ENCODE measurements at places on chromosomes 6 and 20.

DNA sequence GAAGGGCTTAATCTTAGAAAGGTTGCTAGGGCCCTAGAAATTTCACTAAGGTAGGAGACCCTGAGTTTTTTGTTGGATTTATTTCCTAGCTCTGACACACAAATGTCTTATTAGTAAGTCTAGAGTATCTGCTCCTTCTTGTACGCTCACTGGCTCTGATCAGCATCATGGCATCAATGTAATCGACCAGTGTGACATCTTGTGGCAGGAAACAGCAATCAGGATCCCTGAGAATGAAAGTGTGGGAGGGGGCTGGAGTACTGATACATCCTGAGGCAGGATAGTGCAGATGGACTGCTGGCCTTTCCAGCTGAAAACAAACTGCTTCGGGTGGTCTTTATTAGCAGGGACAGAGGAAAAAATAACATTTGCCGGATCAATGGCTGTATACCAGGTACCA is 10.0 kb upstream of the CST7 start:
- no peak for DNase-seq

DNA sequence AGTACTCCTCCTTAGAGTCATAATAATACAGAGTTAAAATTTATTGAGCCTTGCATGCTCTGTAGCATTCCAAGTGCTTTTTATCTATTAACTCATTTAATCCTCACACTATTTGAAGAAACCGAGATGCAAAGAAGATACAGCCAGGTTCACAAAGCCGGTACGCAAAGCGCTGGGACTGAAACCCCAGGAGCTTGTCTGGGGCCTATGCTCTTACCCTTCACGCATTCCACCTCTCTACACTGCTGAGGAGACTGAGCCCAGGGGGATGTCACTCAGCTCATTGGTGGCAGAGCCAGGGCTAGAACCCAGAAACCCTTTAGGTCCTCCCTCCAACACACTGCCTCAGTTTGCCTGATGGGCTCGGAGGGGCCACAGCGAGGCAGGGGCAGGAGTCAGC is 19.7 kb upstream of the MRPS18A start:
- DNase-seq = no peak

- DNase-seq = no peak
These were observed 76.4 kb upstream of the RNF24 start for GRCh38 chr20:4091490-4092479.

GRCh38 chr20:59688999-59689398 is 84.7 kb downstream of the PHACTR3 start:
- DNase-seq = no peak

- no peak for DNase-seq
These were observed 924.1 kb downstream of the EPHA7 start for GRCh38 chr6:92495242-92495641.

DNA sequence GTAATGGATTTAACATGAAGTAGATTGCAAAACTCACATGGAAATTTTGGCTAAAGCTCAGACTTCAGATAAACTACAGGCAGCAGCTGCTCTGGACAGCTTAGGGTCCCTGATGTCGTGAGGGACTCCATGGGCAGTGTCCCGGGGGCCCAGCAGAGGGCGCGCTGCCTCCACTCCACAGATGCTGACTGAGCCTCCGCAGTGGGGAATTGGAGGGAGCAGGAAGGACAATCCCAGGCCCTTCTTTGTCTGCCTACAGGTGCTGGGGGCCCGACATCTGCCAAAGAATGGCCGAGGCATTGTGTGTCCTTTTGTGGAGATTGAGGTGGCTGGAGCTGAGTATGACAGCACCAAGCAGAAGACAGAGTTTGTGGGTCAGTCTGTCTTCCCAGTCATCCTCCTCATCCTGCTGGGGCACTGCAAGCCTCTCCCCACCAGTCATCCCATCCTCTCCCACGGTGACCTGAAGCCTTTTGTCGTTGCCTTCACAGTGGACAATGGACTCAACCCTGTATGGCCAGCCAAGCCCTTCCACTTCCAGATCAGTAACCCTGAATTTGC is 35.9 kb downstream of the PLCG1 start:
- peak; percentile 16 for DNase-seq

GRCh38 chr6:13803581-13803980 is 10.8 kb downstream of the MCUR1 start:
- no peak for DNase-seq

GRCh38 chr6:26454631-26455030 is 3.1 kb upstream of the BTN2A1 start:
- no peak for DNase-seq

- no peak for DNase-seq
These were observed 157.8 kb upstream of the TENT5A start for GRCh38 chr6:81909981-81910900.

- no peak for DNase-seq
These were observed 299.9 kb upstream of the BMP2 start for GRCh38 chr20:6467562-6467961.

- no peak for DNase-seq
These were observed 537 bp downstream of the PPIL4 start for GRCh38 chr6:149545258-149545753.

- DNase-seq = no peak
These were observed 76.9 kb downstream of the NCOA3 start for GRCh38 chr20:47578543-47578942.

- no peak for DNase-seq
These were observed 195.5 kb downstream of the EYA4 start for GRCh38 chr6:133436652-133437051.

DNA sequence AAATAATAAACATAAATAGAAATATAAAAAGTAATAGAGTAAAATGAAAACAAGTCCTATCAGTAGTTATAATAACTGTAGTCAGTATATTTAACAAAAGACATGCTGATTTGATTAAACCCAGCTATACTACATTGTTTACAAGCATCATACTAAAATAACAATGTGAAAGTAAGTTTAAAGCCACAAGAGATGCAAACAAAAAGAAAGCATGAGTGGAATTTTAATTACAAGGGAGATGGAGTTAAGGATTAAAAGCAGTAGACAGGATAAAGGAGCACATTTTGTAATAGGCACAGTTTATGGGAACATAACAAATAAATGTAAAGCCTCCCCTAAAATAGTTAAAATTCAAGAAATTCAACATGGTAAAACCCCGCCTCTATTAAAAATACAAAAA is 41.5 kb downstream of the SENP6 start:
- DNase-seq = no peak

GRCh38 chr20:41373251-41373783 is 6.7 kb upstream of the EMILIN3 start:
- no peak for DNase-seq

DNA sequence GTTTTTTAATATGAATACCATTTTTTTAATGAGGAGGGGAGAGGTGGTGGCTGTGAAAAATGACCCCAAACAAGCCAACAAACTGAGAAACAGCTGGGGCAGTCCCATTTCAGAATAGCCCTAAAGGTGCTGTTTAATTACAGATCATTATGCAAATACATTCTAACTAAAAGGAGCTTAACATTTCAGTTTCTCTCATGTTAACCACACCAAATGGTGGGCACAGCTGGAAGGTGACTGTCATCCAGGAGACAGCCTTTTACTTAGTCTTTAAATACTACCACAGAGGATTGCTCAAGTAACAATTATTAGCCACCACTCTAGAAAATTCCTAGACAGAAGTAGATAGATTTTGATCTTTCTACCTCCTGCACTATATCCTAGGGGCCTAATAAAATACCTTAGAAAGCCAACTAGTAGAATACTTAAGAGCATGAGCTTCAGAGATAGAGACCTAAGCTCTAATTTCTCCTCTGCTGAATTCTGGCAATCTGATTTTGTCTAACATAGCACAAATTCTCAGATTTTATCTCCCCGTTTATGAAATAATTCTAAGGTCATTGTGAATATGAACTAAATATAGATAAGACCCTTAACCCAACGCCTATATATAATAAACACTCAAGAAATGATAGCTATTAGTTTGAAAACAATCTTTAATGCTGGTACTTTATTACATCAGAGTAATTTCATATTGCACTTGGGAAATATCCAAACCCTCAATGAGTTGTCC is 615.1 kb upstream of the NRSN1 start:
- no peak for DNase-seq

DNA sequence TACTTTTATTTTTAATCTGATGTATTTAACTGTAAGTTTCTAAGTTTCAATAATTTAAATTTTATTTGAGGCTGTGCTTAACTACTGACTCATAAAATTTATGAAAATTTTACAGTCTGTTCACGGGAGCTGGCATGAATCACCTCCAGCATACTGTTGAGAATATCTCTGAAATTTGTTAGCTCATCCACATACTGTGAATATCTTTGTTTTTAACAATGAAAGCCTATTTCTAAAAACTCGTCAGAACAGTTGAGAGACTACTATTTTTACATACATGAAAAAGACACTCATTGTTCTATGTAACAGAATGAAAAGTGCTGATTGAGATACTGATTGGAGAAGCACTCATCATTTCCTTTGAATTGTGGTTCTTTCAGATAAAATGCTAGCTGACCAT is 749.3 kb downstream of the TENT5A start:
- no peak for DNase-seq

GRCh38 chr20:54928564-54928963 is 453.2 kb downstream of the DOK5 start:
- DNase-seq = no peak

GRCh38 chr20:57791178-57791962 is 81.6 kb upstream of the PMEPA1 start:
- no peak for DNase-seq

DNA sequence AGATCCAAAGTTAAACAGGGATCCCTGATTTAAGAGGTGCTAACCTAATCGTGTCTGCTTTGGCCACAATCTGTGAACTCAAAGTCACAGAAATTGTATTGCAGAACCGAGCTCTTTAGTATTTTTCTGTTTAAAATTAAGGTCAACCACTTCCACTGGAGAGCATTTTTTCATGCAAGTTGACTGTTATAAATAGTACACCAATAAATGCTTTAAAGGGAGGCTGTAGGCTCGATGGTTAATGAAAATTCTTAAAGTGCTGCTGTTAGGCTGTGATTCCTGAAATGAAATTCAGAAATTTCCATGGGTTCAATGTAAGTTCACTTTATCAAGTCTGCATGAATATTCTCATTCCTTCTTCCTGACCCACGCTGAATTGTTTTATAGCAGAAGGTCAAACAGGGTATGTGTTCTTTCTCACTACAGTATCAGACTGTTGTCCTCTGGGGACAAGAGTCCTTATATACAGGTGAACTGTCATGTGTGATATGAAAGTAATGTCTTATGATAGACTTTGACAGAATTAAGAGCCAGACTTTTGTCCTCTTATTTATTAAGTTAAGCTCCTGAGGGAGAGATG is 92.5 kb upstream of the HDGFL1 start:
- DNase-seq = no peak

- no peak for DNase-seq
These were observed 335.6 kb downstream of the ZFAND3 start for GRCh38 chr6:38155144-38155543.

DNA sequence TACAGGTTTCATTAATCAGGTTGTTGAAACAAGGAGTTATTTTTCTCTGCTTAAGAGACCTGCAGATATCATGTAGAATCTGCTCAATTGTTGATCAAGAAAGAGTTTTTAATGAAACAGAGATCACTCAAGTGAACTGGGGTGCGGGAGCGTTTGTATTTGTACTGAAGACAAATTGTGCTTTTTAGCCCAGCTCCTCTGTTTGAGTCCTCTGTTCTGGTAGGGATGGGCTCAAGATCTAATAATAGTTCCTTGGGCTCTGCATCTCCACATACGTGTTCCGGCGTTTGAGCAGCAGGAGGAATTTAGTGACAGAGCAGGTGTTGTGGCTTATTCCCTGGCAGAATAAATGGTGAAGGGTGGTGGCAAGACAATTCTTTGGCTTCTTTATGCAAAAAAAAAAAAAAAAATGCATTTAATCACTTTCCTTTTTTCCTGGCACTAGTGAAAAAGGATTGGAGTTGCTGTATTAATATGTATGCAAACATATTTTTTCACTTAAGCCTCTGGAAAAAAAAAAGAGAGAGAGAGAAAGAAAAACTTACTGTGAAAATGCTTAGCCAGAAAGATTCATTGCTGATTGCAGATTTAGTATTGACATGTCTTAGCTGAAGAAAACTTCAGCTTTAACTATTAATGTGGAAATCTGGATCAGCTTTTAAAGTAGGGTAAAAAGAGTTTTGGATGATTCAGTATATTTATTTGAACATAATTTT is 4.0 kb downstream of the CITED2 start:
- no peak for DNase-seq

DNA sequence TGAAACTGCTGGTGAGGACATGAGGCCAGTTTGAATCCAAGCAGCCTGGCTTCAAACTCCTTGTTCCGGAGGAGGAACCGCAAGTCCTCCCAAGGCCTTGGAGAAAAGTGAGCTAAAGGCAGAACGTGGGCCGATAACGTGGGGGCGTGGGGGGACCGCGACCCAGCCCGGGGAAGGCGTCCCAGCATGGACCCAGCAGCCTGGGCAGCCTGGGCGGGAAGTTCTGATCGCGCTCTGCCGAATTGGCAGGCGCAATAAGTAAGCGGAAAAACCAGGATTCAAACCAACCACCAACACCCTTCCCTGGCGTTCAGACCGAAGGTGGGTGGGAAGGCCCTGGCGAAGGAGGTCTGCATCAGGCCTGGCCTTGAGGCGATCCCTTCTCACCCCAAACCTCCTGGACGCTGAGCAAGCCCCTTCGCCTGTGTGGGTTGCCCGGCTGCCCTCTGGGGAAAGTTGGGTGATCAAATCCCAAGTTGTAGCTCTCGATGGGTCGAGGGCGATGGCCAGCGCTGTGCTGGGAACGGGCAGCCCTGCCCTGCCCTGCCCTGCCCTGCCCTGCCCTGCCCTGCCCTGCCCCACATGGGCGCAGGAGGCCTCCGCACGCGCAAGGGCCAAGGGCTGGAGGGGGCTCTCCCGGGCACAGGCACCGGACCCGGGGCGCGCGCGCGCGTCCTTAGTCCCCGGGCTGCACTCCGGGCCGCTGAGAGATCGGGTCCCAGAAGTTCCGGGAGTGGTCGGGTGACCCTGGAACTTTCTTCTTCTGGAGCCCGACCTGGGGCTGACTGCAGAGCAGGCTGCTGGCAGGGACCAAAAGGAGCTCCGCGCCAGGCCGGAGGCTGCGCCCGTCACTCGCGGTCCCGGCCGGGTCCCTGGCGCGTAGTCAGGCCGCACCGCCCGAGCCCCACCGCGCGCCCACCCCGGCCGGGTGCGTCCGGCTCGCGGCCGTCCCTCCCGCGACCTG is 637 bp upstream of the SLC22A3 start:
- DNase-seq = no peak

- no peak for DNase-seq
These were observed 184.6 kb downstream of the ATXN1 start for GRCh38 chr6:16576451-16577368.

DNA sequence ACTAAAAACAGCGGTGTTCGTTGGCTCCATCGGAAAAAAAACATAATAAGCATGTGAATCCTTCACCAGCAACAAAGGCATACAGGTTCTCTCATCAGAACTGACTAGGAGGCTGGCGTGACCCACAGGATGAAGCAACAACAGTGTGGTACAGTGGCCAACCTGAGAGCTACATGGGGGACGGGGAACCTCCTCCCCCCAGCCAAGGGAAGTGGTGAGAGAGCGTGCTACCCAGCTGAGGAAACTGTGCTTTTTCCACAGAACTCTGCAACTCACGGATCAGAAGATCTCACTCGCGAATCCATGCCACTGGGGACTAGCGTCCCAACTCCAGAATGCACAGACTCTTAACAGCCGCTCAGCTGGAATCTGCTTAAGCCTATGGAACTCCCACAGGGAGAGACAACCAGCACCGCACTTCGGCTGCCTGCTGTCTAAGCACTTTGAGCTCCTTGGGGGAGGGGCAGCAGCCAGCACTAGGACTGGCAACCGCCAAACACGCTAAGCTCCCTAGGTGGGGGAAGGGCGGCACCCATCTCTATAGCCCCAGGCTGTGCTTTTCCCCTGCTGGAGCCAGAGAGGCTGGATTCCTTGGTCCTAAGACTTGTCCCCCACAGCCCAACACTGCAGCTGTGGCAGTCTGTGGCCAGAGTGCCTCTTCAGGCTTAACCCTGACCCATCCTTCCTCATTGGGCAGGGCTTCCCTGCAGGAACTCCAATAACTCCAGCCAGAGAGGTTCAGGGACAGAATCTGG is 538.3 kb upstream of the BTBD3 start:
- no peak for DNase-seq

Data from NCI-H1092 (cell line).